ENCODE measurements at places on chromosomes 11 and 22. TPM values are rescaled to one million over a fixed set of nuclear protein-coding genes. Genes with fewer than 3 reads are reported as not detected.
A peak's percentile ranks its signal among the peaks of the same experiment; 100 is the strongest.

DNA sequence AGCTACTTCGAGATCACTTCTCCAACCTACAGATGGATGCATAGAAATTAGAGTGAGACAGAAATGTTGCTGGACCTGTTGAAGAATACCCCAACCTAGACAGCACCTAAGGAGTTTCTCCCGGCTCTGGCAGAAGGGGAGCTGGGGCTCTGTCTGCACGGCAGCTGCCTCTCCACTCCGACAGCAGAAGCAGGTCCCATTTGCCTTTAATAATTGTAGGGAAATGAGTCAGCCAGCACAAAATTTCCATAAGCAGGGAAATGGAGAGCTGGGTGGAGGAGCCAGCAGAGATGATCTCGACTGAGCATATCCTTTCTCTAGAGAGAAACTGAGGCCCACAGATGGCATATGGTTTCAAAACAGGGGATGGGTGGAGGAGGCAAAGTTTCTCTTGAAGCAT is 80.1 kb downstream of the EFCAB6 start:
- no peaks in the 10 kb centered on the region for H3K4me1 ChIP-seq
- H3K27ac ChIP-seq, result no peak overlapping the region
- no peaks in the 10 kb centered on the region for H3K36me3 ChIP-seq
- no peak for DNase-seq

DNA sequence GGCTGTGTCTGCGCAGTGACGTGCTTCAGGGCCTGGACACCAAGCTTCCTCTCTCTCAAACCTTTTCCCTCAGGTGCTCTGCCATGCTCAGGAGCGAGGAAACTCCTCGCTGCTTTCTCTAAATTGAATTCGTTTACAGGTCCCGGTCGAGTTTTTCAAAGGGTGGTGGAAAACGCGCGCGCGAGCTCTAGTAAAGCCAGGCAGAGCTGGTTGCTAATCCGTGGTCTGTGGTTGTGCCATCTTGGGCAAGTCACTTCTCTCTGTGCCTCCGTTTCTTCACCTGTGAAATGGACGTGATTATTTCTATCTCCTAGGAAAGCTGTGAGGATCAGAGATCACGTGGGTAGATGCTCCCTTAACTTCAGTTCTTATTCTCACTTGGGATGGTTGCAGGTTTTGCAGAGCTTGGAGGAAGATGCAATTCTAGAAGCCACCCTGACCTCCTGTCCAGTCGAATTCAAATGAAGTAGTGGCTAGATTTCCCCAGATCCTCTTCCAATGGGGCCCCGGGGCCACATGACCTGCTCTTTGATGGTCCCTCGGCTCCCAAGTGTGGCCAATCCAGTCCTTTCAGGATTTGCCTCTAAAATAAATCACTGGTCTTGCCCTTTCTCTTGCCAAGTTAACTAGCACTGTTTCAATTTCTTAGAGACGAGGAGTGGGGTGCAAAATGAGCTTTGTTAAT is 10.5 kb upstream of the ALX4 start:
- no peak for DNase-seq
- H3K27me3 ChIP-seq, result peaks cover 78% of the 10 kb centered on the region
- H3K4me3 ChIP-seq, result no peak overlapping the region
- H3K27ac ChIP-seq, result no peak overlapping the region

CRYBB3 gene
- total RNA-seq, result not detected

DNA sequence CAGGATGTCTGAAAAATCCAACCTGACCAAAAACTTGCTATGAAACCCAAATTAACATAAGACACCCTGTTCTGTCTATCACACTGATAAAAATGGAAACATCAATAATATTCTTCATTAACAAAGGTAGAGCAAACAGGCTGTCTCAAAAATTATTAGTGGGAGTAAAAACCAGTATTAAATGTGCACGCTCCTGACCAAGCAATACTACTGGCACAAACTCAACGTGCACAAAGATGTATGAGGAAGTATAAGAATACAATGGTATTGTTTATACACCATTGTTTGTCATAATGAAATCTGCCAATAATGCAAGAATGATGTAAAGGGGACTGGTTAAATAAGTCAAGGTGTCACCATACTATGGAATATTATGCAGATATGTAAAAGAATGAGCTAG is 288.5 kb downstream of the MN1 start:
- H3K4me1 ChIP-seq, result peaks cover 48% of the 10 kb centered on the region
- DNase-seq, result no peak
- H3K36me3 ChIP-seq, result no peaks in the 10 kb centered on the region
- no peaks in the 10 kb centered on the region for H3K27me3 ChIP-seq

GRCh38 chr11:57438345-57439285 is 11.7 kb upstream of the SLC43A3 start:
- H3K36me3 ChIP-seq, result no peaks in the 10 kb centered on the region
- peaks cover 18% of the 10 kb centered on the region for H3K4me1 ChIP-seq
- peaks cover 12% of the 10 kb centered on the region for H3K27me3 ChIP-seq
- H3K27ac ChIP-seq, result no peak overlapping the region

DNA sequence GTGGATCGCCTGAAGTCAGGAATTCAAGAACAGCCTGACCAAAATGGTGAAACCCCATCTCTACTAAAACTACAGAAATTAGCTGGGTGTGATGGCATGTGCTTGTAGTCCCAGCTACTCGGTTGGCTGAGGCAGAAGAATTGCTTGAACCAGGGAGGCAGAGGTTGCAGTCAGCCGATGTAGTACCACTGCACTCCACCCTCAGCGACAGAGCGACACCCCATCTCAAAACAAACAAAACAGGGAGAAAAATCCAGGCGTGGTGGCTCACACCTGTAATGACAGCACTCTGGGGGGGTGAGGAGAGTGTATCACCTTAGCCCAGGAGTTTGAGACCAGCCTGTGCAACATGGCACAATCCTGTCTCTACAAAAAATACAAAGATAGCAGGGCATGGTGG is 802.3 kb upstream of the ARHGAP42 start:
- no peaks in the 10 kb centered on the region for H3K36me3 ChIP-seq
- H3K27ac ChIP-seq, result no peak overlapping the region
- H3K4me3 ChIP-seq, result no peak overlapping the region

TLCD5 gene
- total RNA-seq, result 8.6 TPM

- H3K4me3 ChIP-seq, result peak overlapping the region; percentile 97
- peak overlapping the region; percentile 98 for H3K27ac ChIP-seq
- peaks cover 66% of the 10 kb centered on the region for H3K4me1 ChIP-seq
- no peaks in the 10 kb centered on the region for H3K27me3 ChIP-seq
- peak; percentile 64 for DNase-seq
- peaks cover 27% of the 10 kb centered on the region for H3K36me3 ChIP-seq
Measured at GRCh38 chr11:59145534-59145933, 2.9 kb downstream of the FAM111A start.

FGF4 gene
- total RNA-seq, result not detected

GRCh38 chr11:58575377-58576020 is at the start of gene LPXN:
Gene LPXN (minus strand): TSS chr11:58575856. CDS start chr11:58575772, 84 bp downstream.
- H3K27ac ChIP-seq, result peak within 1 kb of the TSS; percentile 100
- H3K27me3 ChIP-seq, result no peaks in the 10 kb centered on the region
- H3K4me3 ChIP-seq, result peak within 1 kb of the TSS; percentile 98
- H3K36me3 ChIP-seq, result peaks cover 16% of the 10 kb centered on the region
- H3K4me1 ChIP-seq, result peaks cover 63% of the 10 kb centered on the region

- peak; percentile 59 for DNase-seq
- peak overlapping the region; percentile 76 for H3K27ac ChIP-seq
- peak overlapping the region; percentile 86 for H3K4me3 ChIP-seq
- peaks cover 5% of the 10 kb centered on the region for H3K27me3 ChIP-seq
- peaks cover 73% of the 10 kb centered on the region for H3K4me1 ChIP-seq
Measured at GRCh38 chr11:67371189-67371910, 2.0 kb downstream of the CLCF1 start.

CSRP3 gene
- not detected for total RNA-seq

MS4A13 gene
- not detected for total RNA-seq

OR51B5 gene
- total RNA-seq, result not detected

DNA sequence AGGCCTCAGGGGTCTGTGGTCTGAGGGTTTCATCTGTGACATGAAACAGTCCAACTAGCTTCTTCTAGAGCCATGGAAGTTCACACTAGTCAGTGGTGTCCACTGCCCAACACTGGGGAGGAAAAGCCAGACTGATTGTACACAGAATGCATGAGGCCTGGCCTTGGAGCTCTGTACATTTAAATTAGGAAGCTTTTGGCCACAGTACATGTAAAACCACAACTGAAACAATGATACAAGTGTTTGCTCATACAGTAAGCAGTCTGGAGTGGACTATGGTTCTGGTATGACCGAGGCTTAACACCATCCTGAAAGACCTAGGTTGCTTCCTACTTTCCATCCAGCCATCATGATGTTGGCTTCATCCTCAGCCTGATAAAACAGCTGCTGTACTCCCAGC is 73.8 kb upstream of the SESN3 start:
- no peak overlapping the region for H3K27ac ChIP-seq
- no peak for DNase-seq
- H3K4me3 ChIP-seq, result no peak overlapping the region

GRCh38 chr22:45769569-45770210 is 98.1 kb downstream of the ATXN10 start:
- peaks cover 44% of the 10 kb centered on the region for H3K36me3 ChIP-seq
- no peak overlapping the region for H3K4me3 ChIP-seq
- DNase-seq, result no peak
- H3K4me1 ChIP-seq, result peaks cover 40% of the 10 kb centered on the region
- no peak overlapping the region for H3K27ac ChIP-seq

All from HFFc6 (cell line).